ENCODE measurements at places on chromosomes 4 and X.

GRCh38 chrX:130081421-130082045 lies 28.8 kb downstream of the ELF4 start:
- DNase-seq = no peak

- no peak for DNase-seq
Measured at GRCh38 chrX:130915302-130915701, 12.3 kb upstream of the ENOX2 start.

DNA sequence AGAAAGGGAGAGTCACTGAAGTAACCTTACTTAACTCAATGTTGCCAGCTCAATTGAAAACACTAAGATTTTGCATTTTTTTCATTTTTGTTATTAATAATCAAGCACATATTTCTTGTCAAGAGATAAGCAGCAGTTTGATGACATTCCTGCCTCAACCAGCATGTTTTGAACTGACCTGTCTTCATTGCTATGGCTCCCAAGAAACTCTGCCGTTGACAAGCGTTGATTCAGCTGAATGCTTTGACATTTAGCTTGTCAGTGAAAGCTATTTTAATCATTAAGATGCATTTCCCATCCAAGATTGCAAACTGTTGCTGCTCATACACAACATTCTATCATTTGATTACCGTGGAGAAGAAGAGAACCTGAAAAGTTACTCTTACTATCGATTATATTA lies 5.9 kb downstream of the NAA11 start:
- no peak for DNase-seq

DNA sequence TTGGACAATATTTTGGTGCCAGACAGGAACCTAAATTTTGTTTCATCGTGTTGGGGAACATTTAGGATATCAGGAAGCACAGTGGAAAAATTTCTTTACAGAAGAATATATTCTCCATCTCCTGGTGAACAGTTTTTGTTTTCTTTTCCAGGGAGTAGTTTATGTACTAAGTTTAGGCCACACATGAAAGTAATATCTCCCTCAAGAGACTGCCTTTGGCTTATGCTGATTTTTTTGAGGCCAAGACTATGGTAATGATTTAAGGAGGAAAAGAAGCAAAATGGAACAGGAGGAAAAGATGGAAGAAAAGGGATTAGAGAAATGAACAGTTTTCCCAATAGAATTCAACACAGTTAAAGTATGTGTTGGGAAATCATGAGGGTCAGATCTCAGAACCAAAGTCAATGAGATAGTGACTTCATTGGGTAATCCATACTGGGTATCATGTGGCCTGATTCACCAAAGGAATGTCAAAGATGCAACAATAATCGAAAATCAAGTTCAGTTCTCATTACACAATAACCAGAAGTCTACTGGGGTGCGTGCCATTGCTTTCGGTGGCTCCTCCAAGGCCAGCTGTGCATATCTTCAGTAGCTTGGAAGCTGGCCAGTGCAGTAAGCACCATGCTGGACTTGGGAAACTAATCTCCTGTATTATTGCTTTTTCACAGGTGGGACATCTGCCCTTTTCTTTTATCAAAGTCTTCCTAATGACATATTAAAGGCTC lies 234.8 kb downstream of the COL25A1 start:
- DNase-seq = no peak

GRCh38 chr4:83708500-83709175 lies 172.7 kb downstream of the GPAT3 start:
- no peak for DNase-seq

DNA sequence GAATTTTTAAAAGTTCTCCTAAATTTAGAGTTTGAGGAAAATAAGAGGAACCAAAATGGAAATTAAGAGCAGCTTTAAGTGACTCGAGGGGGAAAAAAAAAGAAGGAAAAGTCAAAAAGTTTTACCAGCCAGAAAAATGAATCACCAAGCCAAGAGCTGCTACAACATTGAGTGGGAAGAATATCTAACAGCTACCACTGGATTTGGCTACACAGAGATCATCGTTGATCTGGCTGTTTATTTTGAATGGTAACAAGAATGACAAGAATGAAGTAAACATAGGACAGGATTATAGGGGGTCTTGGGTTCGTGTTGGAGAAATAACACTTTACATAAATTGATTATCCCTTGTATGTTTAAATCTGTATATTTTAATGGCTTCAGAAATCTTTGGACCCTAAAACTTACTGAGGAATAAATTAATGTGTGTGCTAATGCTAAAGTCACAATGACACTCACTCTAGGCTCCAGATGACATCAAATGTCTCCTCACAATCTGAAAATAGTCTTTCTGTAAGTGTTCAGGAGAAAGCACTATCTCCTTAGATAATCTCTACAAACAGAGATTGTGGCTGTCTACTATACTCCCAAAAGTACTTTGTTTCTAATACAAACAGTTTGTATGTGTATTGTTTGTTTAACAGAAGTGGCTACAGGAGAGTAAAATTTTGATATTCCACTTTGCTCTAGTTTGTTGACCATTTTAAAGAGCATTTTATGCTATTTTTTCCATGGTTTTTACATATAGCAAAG lies 3.1 kb upstream of the CSN3 start:
- DNase-seq = no peak

DNA sequence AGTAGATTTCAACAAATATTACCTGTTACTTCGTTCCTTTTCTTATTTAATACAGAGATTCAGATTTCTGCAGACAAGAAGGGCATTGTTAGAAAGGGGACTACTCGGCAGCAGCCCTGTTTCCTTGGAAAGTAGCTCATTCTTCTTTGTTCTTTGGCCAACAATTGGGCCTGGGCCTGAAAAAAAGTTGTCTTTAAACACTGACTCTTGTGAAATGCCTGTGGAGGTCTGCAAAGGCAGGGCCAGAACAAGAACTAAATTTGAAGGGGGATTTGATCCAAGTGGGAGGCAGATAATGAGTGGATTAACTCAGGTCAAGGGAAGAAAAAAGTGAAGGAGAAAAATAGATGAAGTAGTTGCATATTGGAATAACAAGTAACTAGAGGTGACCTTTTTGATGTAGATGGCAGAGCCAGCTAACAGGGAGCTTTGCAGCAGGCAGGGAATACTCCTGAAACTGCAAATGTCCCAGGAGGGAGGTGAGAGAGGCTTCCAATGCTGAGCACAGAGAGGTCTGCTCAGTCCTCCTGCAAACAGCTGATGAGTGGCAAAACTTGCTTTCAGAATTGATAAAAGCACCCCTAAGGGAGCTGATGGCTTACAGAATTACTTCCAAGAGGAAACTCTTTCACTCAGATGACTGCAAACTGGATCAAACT lies 393.2 kb upstream of the HS3ST1 start:
- DNase-seq = no peak

DNA sequence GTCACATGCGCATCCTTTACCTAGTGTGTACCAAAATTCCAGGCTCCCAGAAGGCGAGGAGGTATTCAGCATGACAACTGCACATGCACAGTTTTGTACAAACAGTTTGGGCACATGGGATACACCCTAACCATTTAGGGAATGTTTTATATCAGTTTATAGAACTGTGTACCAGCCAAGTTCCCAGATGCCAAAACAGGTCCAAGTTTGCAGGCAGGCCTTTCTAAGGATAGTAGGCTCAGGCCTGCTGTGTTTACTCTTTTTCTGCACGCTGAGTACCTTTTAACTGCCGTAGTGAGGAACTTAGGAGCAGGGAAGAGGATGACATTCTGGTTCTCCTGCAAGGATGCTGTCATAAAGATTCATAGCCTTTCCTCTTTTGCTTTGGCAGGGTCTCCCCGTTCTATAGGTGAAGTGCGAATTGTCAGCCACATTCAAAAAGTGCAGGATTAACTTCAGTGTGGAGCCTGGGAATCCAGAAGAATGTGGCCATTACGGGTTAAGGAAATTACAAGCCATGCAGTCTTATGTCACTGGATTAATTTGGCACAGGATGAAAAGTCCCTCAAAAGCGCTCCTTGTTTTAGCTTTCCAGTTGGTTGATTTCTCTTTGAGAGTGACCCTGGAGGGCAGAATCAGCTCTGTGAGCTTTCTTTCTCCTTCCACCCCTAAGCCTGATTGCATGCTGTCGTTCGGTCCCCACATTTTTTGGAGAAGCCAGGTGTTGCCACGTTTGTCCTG lies 259.8 kb downstream of the ARHGAP10 start:
- no peak for DNase-seq

DNA sequence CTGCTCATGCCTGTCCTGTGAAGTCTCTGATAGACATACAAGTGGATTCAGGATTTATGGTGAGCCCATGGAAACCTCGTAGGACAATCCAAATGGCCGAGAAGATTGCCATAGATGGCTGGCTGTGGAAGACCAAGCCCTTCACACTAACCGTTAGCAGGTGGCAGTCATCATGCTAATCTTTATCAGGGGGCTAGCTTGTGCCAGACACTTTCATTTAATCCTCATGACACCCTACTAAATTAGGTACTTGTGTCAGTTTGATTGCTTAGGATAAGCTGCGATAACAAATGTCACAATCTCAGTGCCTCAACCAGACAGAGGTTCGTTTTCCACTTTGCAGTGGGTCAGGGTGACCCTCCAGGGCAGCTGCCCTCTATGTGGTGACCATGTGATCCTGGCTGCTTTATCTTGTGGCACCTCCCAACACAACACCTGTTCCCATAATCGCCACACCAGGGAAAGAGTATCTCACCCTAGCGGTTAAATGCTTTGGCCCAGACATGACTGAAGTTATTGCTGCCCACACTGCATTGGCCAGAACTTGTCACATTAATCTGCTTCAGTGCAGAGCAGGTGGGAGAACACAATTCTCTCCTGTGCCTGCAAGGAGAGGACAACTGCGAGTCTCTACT lies 60.8 kb downstream of the REPS2 start:
- peak; percentile 6 for DNase-seq

DNA sequence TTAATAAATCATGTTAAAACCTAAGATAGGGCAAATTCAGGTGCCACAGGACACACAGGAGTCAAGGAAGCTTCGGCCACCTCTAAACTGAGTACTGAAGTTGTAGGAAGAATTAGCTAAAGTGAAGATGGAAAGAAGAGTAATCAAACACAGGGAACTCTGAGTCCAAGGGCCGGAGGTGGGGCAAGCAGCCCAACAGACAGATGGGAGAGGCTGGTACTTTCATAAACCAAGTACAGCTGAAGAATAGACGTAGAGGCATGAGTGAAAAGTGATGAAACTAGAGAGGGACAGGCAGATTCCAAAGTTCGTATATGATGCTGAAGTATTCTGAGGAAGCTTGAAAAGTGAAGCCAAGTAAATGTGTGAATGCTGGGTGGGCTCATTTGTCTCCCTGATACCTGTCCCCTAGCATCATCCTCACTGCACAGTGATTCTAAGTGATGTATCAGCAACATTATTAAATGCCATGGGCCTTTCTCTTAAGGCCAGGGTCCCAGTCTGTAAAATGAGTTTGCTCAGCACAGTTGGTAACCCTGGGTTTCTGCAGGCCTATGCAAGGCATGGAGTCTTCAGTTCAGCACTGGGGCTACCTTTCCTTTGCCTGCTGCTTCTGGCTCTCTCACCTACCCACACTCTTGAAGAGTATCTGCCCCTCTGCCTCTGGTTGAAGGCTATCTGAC lies 203.3 kb downstream of the NR3C2 start:
- DNase-seq = no peak

- DNase-seq = no peak
Measured at GRCh38 chr4:41748571-41749475, at the start of gene PHOX2B. PHOX2B (minus strand) TSS chr4:41748725; CDS start chr4:41748610, 115 bp downstream.

- DNase-seq = peak; percentile 30
Measured at GRCh38 chr4:107937040-107937439, 5.7 kb downstream of the CYP2U1 start.

GRCh38 chr4:113086172-113086695 lies 36.8 kb downstream of the ANK2 start:
- no peak for DNase-seq

GRCh38 chrX:3713225-3713936 lies at the start of gene PRKX:
PRKX (minus strand) TSS chrX:3713649; CDS start chrX:3713253, 396 bp downstream.
- DNase-seq = peak; percentile 89

DNA sequence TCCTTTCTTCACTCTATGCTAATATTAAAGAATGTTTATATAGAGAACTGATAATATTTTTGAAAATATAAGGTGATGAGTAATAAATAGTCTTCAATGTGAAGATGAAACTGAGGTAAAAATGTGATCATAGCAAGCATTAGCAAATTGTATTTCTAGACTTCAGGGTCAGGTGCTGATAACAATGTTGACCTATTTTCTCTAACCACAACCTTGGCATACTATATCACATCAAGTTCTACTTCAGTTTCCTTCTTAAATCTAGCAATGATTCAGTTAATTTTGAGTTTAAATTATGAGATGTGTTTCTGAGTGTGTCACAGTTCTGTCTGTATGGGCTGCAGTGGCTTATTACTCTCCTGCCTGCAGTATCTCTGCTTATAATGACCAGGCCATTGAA lies 209.4 kb downstream of the RAPGEF2 start:
- no peak for DNase-seq

GRCh38 chr4:148857239-148857972 lies 415.2 kb upstream of the NR3C2 start:
- DNase-seq = no peak

DNA sequence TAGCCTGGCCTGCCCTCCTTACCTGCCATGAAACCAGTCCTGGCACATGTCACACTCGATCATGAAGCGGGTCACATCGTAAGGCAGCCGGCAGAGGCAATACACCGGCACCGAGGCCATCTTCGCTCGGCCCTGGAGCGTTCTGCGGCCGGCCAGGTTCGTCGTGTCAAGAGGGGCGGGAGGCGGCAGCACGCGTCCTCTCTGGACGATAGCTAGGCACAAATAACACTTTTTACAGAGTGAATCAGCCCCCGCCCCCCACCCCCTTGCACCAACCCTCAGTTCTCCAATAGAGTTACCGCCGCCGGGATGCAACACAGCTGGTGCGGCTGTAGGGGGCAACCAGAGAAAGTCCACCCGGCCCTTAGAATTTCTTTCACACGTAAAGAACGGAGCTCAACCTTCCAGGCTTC lies 1.7 kb downstream of the PHF8 start:
- peak; percentile 41 for DNase-seq

- DNase-seq = no peak
Measured at GRCh38 chr4:28913466-28913865, 1806.7 kb upstream of the PCDH7 start.

- DNase-seq = no peak
Measured at GRCh38 chr4:36360755-36361154, 79.3 kb downstream of the DTHD1 start.

DNA sequence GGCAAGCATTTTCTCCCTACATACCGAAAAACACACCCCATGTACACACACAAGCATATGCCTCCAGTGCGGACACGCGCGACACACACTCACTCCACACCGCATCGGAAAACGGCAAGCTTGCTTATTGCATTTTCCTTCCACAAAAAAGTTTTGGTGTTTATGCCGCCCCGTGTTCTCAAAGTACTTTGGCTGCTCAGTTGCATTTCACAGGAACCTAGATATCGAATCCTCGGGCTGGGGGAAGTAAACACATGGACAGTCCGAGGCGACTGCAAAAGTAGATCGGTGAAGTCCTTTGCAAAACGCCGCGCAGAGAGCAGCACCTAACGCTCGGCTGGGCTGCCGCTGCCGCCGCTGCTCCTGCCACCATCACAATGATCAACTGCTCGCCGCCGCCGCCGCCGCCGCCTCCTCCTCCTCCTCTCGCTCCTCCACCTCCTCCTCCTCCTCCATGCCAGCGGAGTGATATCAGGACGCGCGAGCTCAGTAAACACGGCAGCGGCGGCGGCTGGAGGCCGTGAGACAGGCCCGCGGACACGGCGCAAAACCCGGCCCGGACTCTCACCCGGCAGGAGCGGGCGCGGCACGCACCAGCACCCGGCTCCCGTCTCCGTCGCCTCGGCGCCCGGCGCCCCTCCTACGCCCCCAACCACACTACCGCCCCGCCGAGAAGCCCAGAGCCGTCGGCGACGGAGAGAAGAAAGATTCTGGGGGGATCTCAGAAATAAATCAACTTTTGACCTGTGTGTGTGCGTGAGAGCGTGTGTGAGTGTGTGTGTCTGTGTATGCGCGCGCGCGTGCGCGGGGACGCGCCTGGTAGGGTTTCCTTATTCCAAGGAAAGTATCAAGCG lies at the start of gene MAML3:
TSS of gene MAML3 (minus strand) at position 467 of the 854 bp plus-strand sequence. CDS start 857 bp downstream, outside the sequence.
- DNase-seq = peak; percentile 66

- DNase-seq = no peak
Measured at GRCh38 chr4:26307037-26307800, 13.6 kb upstream of the RBPJ start.

Data from GM20000 (cell line).